SW 1271 (cell line): ENCODE measurements at places on chromosomes 6 and 20.

DNA sequence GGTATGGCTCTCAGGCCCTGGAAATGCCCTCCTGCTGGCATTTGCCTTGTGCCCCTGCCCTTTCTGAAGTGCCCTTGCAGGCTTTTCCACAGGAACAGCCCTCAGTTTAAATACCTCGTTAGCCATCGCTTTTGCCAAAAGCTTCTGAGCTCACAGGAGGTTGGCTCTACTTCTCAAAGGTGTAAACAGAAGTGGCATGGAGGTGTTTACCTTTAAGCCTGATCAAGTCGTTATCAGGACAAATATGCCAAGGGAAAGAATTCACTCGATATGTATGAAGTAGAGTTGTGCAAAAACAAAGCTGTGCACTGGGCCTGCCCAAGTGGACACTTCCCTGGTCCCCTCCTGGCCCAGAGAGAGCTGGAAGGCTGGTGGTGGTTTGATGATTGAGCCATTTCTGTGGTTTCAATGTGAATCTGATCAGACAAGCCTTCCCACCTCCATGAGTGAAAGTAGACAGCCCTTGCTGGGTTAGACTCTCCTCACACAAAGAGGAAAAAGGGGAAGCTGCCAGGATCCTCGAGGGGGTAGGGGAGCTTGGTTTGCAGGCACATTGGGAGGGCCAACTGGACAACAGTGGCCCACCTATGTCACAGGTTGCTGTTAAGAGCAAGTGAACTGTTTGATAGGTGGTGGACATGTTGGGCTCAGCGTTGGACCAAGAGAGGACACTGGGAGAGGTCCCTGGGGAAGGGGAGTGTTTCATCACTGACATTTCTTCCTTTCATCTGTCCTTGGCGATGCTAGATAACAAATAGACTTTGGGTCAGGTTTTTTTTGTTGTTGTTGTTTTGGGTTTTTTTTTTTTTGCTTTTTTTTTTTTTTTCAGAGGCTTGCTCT lies 98.7 kb downstream of the ZDHHC14 start:
- DNase-seq, result no peak

DNA sequence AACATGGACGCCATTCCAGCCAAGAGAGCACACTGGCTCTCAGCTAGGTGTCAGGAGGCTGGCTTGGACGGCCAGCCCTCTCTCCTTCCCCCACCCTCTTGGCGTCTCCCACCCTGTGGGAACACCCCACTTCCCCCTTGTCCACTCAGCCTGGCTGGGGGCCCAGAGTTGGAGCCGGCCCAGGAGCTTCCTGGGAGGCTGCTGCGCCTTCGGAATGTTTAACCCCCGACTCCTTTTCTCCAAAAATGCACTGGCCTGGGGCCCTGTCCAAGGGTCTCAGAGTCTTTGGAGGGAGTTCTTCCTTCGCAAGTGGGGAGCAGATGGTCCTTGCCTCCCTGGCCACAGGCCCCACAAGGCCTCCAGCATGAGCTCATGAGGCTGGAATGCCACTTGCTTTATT lies 4.1 kb downstream of the ADAM33 start:
- no peak for DNase-seq

- no peak for DNase-seq
These were observed 179.6 kb downstream of the TFAP2C start for GRCh38 chr20:56808732-56809131.

DNA sequence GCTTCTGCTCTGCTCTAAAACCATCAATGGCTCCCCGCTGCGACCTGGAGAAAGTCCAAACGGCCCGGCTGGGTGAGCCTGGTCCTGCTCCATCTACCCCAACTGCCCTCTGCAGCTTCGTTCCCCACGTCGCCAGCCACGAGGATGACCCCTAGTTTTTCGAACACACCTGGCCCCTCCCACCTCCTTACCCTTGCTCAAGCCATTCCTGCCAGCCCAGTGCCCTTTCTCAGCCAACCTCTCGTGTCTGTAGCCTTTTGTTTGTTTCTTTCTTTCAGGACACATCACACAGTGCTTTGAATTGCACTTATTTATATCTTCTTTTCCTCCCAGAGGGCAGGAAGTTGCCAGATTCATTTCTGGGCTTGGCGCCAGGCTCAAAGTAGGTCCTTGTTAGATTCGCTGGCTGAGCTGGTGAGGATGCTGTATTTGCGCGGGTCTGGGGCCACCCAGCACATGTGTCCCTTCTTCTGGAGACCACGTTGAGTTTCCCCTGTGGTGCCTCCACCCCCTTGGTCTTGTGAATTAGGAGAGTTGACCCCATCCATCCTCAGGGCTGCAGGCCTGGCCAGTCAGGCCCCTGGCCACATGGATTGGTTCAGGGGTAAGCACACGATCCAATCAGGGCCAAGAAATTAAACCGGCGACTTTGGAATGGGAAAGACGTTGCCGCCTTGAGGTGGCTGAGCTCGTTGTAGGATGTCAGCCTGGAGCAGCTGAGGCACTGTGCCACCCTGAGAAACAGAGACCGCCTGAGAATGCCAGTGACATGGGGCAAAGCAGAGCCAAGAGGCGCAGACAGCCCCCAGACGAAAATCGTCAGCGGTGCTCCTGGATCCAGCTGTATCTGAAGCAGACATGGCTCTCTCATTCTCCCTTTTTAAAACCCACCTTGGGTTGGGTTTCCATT lies 156.0 kb downstream of the CEBPB start:
- DNase-seq, result no peak

DNA sequence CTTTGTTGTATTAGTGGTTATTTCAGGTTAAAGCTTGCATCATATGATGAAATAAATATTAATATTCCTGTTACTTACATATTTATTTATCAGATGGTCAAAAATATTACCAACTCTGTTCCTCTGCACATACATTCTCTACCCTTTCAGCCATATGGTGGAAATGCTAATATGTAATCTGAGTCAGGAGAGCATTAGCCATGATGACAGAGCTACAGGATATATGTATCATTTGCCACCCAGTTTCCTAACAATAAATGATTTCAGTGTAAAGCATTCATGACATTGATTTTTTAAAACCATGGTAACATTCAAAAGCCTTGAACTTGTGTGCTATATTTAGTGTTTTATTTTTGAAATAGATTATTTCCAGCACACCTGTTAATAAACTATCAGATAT lies 16.6 kb downstream of the POPDC3 start:
- DNase-seq, result no peak

DNA sequence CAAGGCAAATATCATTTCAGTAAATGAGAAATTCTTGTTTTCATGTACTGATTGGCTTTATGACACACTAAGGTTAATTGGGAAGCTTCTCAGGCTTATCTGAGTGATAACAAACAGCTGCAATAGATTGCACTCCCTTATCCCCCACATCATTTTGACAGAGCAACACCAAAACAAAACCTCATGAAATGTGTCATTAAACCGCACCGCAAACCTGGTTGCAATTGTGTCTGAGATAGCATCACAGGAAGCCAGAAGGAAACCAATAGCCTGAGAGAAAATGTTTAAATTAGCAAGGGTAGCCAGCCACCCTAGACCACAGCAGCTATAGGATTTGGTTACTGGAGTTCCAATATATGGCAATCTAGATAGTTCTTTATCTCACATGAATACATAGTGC lies 31.6 kb upstream of the LAMA4 start:
- no peak for DNase-seq
